ENCODE measurements at places on chromosomes 7 and 10. TPM values are rescaled to one million over a fixed set of nuclear protein-coding genes. Genes with fewer than 3 reads are reported as not detected.

- DNase-seq = no peak
These were observed 38.0 kb downstream of the PRKAG2 start for GRCh38 chr7:151838861-151839381.

GRCh38 chr7:80634505-80634904 is 3.9 kb upstream of the CD36 start:
- DNase-seq = no peak

DNA sequence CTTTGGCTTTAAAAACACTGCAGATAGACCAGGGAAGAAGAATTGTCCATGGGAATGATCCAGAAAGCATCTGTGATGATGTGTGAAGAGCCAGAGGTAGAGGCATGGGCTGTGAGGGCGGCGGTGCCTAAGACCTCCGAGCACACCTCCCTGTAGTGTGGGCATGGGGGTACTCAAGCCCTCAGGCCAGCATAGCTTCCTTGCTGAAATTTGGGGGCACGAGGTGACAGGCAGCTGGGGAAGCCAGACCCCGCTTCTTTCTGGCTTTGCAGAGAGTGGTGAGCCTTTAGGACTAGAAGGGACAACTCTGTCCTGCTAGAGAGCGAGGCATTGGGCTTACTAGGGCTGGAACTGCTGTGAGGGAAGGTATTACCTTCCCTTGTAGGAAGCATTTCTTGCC is 187.7 kb upstream of the SH2B2 start:
- DNase-seq = no peak

DNA sequence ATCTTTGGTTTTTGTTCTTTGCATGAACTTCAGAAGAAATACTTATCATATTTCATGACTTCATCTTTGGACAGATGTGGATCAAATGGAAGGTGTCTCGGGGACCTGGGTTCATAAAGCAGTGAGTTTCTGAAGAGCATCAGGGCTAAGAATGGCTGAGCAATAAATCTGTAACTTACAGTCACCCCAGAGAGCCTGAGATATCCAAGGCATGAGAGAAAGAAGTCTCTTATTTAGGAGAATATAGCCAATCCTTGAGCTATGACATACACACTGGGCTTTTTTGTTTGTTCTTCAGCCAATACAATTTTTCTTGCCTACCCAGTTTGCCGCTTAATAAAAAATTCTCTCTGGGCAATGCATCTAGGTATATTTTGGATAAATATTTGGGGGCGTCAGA is 252.6 kb upstream of the INHBA start:
- no peak for DNase-seq

- no peak for DNase-seq
These were observed 460.3 kb upstream of the ADARB2 start for GRCh38 chr10:2197663-2198062.

DNA sequence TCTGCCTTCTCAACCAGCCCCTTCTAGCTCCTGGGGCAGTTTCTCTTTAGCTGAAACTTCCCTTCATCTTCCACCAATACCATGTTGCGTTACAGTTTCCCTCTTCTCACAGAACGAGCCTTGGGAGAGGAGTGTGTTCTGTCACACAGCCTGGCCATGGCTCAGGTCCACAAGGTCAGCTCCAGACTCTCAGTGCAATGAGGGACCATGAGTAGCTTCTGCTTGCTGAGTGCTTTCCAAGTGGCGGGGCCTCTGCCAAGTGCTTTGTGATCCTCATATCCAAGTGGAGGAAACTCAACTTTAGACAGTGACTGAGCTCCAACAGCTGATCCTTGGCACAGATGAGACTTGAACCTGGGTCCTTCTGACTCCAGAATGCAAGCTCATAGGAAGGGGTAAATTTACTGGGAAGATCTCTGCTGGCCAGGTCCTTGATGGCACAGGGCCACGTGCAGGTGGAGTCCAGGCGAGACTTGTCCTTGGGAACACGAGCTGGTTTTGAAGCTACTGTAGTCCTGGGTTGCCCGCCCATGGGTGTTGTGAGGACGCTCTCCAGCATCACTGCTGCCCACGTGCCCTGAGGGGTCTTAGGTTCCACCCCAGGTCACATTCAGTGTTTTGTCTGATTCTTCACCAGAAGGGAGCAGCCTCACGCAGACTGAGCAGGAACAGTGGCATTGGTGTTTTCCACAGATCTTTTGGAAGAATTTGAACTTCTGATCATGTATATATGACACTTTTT is 238.0 kb downstream of the EBF3 start:
- peak; percentile 1 for DNase-seq

DNA sequence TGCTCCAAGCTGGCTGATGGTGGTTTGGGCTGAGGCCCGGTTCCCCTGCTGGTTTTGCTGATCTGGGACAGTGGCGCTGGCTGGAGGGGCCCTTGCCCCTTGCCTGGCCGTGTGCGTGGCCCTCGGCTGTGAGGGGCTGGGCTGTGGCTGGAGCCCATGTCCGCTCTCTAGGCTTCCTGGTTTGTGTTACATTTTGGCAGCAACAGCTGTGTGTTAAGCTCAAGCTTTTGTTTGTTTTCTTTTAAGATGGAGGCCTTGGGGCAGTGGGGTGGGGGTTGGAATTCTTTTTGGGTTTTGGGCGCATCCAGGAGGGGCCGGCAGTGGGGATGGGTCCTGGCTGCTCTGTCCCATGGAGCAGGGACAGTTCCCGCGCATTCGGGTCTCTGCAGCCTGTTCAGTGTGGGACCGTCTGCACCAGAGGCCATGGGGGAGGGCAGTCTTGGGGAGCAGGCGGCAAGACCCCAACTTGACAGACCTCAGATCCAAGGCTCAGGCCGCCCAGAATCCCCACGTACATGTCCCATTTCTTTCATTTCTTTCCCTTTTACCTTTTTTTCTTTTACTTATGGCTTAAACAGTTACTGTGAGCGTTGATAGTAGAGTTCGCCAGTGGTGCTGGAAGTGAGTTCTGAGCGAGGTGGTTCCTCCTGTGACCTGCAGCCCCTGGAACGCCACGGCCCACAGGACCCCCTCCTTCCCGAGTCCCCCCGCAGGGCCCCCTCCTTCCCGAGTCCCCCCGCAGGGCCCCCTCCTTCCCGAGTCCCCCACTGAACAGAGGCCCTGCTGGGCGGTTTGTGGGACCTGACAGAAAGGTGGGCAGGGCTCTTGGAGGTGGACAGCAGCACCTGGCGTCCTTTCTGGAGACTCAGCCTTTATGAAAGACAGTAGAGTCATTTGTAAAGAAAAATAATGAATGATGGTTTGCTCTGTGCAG is 75.3 kb downstream of the INPP5A start:
- DNase-seq = peak; percentile 63

- peak; percentile 91 for DNase-seq
These were observed 44.8 kb downstream of the ZNF800 start for GRCh38 chr7:127347567-127348246.

GRCh38 chr10:71332466-71332865 is 13.4 kb downstream of the SLC29A3 start:
- no peak for DNase-seq

DNA sequence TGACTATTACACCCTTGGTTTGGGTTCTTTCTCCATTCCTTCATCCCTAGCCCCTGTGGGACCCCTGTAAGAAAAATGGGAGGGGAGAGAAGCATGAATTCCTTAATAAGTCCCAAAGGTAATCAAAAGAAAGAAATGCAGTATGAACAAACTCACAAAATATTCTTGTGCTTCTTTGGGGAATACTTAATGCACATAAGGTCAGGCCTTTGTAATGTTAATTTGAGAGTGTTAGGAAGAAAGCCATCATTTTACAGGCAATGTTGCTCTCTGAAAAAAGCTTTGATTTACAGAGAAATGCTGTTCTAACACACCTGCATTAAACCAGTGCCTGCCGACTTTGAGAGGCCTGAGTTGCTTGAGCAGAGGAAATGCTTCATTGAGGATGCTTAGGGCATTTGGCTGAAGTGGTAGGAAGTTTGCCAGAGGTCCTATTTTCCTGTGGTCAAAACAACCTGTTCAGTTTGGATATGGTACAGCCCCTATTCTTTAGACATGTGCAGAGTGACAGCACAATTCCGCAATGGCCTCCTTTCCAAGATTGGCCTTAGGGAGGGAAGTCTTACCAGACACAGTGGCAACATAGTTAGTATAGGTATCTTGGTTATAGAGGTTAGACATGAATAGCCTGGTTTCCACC is 643.4 kb downstream of the AUTS2 start:
- no peak for DNase-seq

GRCh38 chr7:33932221-33932620 is 26.9 kb downstream of the BMPER start:
- no peak for DNase-seq

Gene SVOPL
- total RNA-seq = 2.3 TPM

Gene PLAU
- total RNA-seq = 29.5 TPM

Gene FZD8
- 43.0 TPM for total RNA-seq

Gene XRCC2
- total RNA-seq = 9.5 TPM

Gene LRRC18
- total RNA-seq = not detected

Gene CUZD1
- total RNA-seq = 0.11 TPM
